ENCODE measurements at places on chromosomes 3 and 15.

DNA sequence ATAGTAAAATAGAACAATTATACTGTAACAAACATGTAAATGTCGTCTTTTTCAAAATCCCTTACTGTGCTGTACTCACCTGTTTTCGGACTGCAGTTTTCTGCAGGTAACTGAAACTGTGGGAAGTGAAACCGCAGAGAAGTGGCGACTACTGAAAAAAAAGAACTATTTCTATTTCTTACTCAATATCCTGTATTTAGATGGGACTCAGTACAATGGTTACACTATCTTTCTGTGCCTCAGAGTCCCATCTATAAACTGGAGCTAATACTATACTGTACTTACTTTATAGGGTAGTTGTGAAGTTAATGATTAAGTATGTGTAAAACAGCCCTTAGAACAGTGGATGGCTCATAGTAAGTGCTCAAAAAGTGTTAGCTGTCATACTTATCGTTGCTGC lies 14.3 kb upstream of the P2RY12 start:
- no peak for DNase-seq

DNA sequence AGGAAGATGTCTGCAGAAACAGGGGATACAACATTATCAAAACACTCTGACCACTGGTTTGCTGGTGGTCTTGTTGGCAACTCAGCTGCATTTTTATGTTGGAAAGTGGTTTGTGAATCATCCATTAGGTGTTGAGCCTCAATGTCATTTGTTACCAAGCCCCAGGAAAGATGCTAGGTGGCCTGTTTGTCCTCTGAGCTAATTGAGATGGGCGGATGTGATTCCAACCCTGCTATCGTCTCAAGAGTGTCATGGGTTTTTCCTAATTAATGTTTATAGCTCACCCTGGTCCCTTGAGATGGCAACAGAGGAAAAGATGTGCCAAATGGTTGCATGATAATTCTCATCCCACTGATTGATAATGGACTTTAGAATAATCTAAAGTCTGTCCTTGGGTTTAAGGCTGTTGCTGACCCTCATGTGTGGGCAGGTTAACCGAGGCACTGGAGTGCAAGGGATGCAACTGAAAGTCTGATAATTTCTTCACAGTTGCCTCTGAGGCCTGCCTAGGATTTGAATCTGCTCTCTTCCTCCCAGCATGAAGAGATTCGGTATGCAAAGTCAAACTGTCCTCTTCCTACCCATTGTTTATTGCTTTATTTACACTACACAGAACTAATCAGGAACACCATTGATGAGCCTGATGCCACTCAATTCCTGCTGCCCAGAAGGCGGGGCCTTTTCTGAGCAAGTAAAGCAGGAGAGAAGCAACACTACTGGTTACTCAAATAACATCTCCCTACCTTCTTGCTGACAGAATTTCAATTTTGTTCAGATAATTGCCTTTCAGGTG lies 166.2 kb upstream of the TBC1D5 start:
- DNase-seq, result no peak

DNA sequence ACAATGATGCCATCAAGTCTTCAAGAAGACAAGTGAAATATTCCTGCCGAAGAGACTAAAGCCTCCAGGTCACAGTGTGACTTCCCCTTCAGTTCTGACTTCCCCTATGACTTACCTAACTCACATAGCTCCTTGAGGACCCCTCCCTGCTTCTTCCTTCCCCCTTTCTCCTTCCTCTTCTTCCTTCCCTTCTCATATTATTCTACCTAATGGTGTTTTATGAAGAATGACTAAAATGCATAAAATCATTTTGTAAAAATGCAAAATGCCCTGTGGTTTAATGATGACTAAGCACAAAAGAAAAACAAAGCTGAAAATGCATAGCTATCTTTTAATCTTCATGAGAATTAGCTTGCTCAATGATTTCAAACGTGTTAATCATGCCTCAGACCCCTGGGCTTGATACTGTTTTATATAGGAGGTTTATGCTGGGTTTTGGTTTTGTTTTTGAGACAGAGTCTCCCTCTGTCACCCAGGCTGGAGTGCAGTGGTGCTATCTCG lies 26.1 kb upstream of the TM4SF4 start:
- no peak for DNase-seq

- no peak for DNase-seq
These were observed 1.6 kb downstream of the FBN1 start for GRCh38 chr15:48643776-48644466.

DNA sequence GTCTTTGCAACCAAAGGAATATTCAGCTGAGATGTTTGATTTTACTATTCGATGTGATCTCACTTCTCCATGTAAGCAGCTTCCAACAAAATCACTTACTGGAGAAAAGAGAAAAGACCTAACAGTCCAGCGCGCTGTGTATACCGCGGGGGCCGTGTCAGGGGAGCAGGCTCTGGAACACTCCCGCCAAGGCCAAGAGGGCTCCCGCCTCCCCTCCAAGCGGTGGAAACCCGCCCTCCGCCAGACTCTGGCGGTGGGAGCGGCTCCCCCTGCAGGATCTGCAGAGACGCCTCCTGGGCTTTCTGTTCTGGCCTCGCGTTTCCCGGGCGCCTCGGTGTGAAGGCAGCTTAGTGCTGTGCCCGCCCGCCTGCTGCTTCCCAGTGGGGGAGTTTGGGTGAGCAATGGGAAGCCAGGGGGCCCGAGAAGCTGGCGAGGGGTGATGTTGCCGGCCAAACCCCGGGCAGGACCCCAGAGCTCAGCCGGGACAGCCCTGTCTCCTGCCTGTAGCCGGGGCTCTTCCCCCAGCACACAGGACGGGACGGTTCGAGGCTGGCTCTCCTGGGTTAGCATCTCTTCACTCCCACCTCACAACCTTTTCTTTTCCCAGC lies 36.3 kb downstream of the CHST14 start:
- DNase-seq, result peak; percentile 80

DNA sequence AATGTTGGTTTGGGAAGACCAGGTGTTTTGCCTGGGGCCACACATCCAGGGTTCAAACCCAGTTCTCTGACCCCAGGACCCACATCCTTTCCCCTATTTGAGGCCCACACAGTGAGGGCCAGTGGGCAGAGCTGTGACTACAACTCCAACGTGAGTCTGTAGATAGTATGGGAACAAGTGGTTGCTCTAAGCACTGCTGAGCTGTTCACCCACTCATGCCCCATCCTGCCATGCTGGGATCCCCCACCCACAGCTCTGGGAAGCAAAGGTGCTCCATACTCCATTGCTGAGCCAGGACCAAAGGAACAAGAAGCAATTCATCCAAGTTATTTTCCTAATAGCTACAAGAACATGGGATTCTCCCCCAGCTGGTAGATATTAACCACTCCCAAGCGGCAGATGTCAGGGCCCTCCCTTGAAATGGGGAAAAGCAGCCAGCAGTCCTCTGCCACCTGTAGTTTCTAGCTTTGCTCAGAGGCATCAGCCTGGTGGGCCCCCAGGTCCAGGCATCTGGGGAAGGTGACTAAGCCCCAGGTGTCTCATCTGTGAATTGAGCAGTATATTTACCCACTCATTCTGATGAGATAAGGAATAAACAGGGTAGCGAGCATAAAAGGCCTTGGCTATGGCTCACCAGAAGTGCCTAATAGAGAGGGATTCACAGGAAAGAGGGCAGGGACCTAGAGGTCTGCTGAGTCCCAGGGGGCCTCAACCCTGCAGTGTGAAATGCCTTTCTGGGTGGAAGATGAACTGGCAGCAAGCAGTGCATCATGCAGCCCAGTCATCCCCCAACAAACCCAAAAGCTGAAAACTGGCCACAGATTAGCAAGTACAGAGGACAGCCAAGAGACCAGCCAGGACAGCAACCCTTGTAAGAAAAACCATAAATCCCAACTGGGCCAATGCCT lies 33.4 kb downstream of the POC1A start:
- no peak for DNase-seq

Data from CD4-positive, alpha-beta T cell treated with Interleukin-17A for 4 hours (primary cell).